ENCODE measurements at places on chromosomes 5 and 9.

- no peak for DNase-seq
Observed at GRCh38 chr9:88658311-88658822, 123.4 kb downstream of the NXNL2 start.

GRCh38 chr9:136193891-136194279 is 11.0 kb downstream of the LHX3 start:
- no peak for DNase-seq

DNA sequence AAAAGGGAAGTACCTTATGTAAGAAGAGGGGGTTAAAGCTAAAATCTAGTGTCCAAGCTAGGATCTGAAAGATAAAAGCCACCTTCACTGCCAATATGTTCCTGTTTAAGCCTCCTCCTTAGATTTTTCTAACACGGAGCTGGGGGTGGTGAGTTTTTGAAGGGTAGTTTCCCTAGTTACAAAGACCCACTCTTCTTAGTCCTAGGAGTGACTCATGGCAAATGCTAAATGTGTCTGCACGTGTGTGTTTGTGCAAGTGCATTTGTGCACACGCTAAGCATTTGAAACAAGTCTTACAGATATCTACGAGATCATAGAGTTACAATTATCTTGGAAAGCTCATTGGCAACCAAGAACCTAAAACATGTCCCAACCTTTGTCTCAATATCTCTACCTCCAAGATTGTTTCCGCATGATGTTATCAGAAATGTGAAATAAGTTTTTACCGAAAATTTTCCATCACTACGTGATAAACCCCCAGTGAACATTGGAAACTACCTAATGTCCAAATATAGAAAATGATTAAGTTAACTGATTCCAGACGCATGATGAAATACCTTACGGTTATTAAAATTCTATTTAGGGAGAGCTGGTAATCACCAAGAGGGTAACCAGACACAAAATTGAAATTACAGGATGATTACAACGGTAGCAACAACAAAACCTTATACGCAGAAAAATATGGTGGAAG is 78.0 kb upstream of the HRH2 start:
- no peak for DNase-seq

- no peak for DNase-seq
Observed at GRCh38 chr5:155389498-155389897, 375.9 kb downstream of the KIF4B start.
